Activated CD4-positive, alpha-beta T cell treated with anti-CD3 and anti-CD28 coated beads, Interleukin-2, amount 50 U/mL, for 1 hour (primary cell): ENCODE measurements at places on chromosomes 13 and 19.
A peak's percentile ranks its signal among the peaks of the same experiment; 100 is the strongest.

- no peak for DNase-seq
Observed at GRCh38 chr13:59750860-59751259, 412.9 kb downstream of the DIAPH3 start.

DNA sequence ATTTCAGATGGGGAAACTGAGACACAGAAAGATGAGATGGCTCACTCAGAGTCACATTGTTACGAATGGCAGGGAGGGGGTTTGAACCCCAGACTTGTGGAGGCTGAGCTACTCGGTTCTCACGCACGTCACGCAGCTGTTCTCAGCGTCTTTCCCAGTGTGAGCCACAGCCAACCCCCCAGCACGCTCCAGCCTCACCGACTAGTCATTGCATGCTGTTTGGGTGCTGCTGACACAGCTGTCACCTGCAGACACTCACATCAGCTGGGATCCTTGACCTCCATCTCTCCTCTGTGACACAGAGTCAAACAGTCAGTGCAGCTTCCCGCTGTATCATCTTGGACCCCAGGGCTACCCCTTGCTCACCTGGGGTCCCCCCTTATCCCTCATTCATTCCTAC lies 2.4 kb upstream of the NCAN start:
- DNase-seq = no peak

DNA sequence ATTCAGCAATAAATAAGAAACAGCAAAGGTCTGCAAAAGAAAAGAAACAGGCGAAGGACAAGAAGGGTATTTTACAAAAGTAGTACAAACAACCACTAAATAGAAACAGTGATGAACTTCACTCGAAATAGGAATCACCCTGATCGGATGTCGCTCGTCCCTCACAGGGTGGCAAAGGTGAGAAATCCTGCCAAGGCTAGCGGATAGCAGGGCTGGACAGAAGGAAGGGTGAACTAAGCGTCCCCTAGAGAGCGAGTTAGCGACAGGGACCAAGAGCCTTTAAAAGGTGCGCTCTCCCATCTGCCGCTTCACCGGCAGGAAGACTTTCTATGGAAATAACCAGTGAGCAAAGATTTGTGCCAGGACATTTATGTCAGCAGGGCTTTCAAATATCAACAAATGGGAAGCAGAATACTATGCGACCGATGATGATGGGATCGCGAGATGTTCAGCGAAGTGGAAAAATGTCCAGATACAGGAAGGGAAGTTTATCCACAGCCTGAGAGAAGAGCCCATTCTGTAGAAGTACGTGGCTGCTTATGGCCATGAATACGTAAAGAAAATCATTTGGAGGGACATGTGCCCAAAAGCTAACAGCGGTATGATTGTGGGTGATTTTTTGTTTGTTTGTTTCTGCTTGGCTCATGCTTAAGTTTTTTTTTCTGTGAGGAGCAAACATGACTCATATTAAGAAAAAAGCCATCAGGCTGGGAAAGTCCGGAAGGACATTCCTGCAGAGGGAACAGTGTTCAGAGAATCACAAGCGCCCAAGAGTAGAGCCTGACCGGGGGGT lies 18.9 kb downstream of the ELAVL1 start:
- no peak for DNase-seq

DNA sequence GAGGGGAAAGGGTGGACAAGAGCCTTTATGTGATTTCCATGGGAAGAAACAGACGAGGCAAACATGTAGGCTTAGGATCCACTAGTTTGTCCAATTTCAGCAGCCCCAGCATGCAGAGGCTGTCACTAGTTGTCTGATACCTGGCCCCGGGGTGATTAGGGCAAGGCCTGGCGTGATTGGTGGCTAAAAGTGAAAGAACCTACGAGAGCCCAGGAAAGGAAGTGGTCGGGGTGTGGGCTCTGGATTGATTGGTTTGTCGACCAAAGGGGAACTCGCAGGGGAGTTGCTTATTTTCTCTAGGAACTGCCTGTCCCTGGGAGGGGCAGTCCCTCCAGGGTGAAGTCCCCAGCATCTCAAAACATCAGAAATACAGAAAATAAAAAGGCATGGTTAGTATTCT lies 64.2 kb upstream of the UQCRFS1 start:
- peak; percentile 29 for DNase-seq

DNA sequence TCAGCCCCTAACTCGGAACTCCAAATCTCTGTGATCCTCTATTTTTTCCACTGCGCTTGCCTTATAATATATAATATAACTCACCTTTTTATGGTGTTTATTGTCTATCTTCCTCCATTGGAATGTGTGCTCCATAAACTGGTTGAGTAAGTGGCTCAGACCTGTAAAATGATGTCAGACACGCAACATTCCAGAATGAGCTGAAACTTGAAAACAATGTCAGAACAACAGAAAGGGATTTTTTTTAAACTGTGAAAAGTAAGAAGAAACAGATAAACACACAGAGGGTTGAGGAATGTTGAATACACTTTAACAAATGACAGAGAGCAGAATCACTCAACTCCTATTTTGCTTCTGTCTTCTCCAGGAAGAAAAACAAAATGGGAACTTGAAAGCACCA lies 19.1 kb upstream of the FAM216B start:
- no peak for DNase-seq

- no peak for DNase-seq
Observed at GRCh38 chr13:113787694-113788093, 28.7 kb downstream of the TMEM255B start.

DNA sequence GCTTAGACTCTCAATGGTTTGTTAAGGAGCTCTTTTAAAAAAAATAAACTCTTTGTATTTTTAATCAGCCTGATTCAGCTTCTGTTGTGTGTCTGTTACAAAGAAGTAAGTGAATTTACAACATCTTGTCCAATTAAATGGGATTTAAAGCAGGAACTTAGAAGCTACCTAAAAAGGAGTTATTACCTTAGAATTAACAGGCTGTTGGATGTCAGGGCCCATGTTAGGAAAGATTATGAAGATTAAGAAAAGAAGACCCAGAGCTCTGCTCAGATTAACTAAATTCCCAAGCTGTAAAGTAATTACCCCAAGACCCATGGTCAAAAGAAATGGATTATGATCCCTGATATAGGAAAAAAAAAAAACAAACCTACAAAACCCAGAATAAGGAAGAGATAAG lies 44.1 kb upstream of the ZNF780A start:
- DNase-seq = no peak

DNA sequence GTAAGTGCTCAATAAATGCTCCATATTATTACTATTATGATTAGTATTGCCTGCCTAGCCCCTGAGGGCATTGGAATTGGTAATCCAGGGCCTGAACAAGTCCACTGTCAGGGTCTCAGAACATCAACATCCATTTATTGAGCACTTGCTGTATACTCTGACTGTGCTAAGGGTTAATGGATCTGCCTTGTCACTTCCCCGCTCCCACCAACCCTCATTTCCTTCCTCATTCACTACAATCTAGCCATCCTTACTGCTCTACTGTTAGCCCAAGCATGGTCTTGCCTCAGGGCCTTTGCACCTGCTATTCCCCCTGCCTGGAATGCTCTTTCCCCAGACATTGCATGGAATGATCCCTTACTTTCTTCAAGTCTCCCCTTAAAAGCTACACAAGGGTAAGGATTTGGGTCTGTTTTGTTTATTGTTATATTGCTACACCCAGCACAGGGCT lies 12.7 kb upstream of the ANGPTL8 start:
- DNase-seq = no peak

DNA sequence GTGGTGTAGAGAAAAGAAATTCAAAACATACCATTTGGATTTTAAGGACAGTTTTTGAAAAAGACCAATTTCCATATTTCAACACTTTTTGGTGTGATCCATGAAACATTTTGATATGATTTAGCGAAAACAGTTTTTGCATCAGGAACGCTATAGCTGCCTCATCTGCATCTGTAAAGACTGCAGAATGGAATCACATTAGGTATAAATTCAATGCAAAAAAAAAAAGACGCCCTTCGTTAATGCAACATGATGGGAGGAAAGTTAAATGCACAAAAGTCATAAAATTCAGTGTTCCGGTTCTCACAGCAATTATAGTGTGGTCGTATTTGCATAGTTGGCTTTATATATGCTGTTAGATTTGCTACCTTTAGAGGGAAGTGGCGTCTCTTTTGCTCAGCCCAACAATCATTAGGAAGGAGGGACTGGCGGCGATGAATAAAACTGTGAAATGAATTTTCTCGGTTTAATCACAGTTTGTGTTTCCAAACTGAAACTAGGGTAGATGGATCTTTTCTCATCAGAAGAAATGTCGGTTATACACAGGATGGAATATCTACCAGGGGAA lies 215.7 kb downstream of the TEX29 start:
- no peak for DNase-seq

DNA sequence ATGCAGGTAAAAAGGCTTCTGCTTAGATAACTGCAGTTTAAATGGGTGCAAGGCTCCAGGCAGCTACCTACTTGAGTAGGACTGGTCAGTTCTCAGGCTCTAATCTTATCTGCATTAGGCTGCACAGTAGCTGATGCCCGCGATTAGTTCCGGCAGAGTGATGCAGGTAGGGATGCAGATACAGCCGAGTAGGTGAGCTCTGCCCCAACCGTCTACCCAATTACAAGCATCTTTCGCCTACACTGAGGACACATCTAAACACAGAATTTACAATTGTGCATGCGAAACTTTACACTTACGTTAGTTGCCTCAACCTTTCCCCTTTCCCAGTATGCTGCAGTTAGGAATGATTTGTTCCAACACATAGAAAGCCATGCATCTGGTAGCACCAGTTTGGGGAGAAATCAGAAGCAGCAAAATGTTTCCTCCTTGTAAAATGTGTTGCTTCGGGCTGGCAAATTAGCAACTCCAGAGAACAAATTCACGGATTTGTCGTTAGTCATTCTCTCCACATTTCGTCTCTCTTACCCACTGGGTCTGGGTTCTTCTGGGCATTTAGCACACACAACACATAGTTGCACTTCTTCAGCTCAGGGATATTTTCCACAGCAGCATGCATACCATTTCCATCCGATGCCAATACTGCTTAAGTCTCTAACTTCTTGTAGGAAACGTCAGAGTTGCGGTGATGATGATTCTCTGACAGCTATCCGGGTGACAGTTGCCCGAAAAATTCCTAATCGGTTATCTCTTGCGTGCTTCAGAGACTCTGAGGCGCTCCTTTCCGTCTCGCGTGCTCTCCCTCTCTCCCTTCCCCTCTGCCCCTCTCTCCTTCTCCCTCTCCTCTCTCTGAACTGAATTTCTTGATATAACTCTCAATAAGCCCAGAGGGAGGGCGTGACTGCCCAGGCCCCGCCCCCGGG lies at the start of gene PCDH9:
Gene PCDH9, minus strand, starts transcription at position 856 of the 923 bp plus-strand sequence. CDS start 1,896 bp downstream, outside the sequence.
- no peak for DNase-seq

DNA sequence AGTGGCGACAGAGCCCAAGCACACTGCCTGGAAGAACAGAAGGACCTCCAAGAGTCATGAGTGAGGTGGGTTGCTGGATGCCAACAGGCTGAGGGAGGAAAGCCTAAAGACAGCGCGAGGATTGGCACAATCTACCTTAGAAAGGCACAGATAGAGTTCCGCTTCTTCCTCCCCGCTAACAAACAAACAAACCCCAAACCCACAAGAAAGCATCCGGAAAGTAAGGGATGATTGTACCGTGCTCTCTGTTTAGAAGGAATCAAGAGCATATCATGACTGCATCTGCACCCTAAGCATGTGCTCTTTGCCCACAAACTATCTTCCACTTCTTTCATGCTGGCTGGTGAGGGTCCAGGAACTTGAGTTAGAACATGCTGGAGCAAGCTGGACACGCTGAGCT lies 233.0 kb upstream of the KLF12 start:
- DNase-seq = no peak
